ENCODE measurements at places on chromosomes 4 and X. TPM values are rescaled to one million over a fixed set of nuclear protein-coding genes. Genes with fewer than 3 reads are reported as not detected.
A peak's percentile ranks its signal among the peaks of the same experiment; 100 is the strongest.

TASL gene
- total RNA-seq, result 0.40 TPM

GSX2 gene
- total RNA-seq, result not detected

GRCh38 chr4:145735827-145736226 lies 55.9 kb downstream of the C4orf51 start:
- peak overlapping the region; percentile 97 for H3K27ac ChIP-seq
- H3K4me1 ChIP-seq, result peaks cover 30% of the 10 kb centered on the region
- H3K36me3 ChIP-seq, result no peaks in the 10 kb centered on the region
- no peak overlapping the region for H3K4me3 ChIP-seq
- H3K27me3 ChIP-seq, result no peaks in the 10 kb centered on the region

DNA sequence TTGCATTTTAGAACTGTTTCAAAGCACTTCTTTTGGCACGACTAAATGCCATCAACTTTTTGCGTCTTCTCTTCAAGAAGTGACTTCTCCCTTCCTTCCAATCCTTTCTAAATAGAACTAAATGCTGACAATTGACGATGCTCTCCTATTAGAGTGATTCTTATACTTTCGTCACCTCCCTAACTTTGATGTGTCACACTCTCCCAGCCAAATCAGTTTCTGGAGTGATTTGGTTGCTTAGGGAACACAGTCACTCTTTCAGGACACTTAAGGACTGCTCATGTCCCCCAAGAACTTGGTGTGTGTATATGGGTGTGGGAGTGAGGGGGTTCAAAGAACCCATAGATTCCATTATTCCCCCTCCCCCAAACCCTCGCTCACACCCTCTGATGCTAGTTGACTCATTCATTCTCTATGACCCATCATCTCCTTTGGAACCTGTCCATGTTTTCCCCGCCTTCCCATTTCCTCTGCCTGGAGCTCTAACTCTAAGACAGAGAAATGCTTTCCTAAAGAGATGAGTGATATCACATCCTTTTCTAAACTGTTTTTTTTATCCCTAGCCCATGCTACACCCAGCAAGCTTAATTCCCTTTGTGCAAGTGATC lies 26.8 kb upstream of the AREG start:
- H3K4me1 ChIP-seq, result peaks cover 4% of the 10 kb centered on the region
- no peaks in the 10 kb centered on the region for H3K27me3 ChIP-seq
- no peak for DNase-seq

DNA sequence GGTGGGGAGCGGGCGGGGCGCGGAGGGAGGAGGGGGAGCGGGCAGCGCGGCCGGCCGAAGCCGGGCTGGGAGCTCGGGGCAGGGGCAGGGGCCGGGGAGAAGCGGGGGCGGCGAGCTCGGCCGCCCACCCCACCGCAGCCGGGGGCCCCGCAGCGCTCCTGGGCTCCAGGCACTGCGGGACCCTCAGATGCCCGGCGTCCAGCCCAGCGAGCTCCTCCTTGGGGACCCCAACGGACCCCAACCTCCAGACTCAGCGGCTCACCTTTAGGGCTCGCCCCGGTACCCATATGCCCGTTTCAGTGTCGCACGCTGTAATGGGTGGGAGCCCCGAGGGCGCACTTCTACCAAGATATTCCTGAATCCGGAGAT lies 357 bp upstream of the ADGRG2 start:
- no peaks in the 10 kb centered on the region for H3K36me3 ChIP-seq
- no peak overlapping the region for H3K27ac ChIP-seq
- H3K4me1 ChIP-seq, result no peaks in the 10 kb centered on the region
- H3K27me3 ChIP-seq, result no peaks in the 10 kb centered on the region
- DNase-seq, result no peak

- H3K4me3 ChIP-seq, result no peak overlapping the region
- peaks cover 2% of the 10 kb centered on the region for H3K4me1 ChIP-seq
- no peak overlapping the region for H3K27ac ChIP-seq
- no peaks in the 10 kb centered on the region for H3K27me3 ChIP-seq
- DNase-seq, result no peak
- H3K36me3 ChIP-seq, result no peaks in the 10 kb centered on the region
Measured at GRCh38 chr4:38989487-38989886, 42.7 kb downstream of the TMEM156 start.

All from heart left ventricle (tissue), 16 donors.